Left ventricle myocardium superior (tissue), 1 donor: ENCODE measurements at places on chromosomes 1 and 21. TPM values are rescaled to one million over a fixed set of nuclear protein-coding genes. Genes with fewer than 3 reads are reported as not detected.

- DNase-seq = peak; percentile 78
Observed at GRCh38 chr1:43530483-43531106, at the start of gene PTPRF. Gene PTPRF, plus strand, starts transcription at chr1:43530883. Its CDS starts 14,193 bp downstream, at chr1:43545076.

GRCh38 chr1:14452551-14452950 lies 145.9 kb upstream of the KAZN start:
- DNase-seq = no peak

DNA sequence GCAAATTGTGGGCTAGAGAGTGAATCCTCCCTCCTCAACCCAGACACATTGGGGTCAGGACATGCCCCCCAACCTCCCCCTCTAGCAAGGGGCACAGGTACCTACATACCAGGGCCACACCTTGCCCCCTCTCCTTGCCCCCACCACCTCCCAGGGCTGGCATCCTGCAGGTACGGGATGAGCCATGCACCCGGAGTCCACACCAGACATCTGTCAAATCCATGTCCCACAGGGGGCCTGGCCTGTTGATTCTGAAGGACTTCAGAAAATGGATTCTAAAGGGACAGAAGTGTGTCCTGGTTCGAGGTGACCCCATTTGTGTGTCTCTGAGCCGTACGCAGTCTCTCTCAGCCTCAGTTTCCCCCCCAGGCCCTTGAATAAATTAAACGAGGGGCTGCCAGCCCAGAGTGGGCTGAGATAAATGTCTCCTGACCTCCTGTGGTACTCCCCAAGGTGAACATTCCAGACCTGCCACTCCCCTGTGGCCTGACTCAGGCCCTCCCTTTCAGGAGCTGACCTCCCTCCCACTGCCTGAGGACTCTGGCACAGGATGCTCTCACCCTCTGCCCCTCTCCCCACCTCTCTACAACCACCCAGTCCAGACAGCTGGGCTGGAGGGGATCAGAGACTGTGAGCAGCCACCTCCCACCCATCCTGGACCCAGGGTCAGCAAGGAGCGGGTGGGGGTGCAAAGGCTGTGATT lies 94.5 kb downstream of the EPHB2 start:
- DNase-seq = no peak

DNA sequence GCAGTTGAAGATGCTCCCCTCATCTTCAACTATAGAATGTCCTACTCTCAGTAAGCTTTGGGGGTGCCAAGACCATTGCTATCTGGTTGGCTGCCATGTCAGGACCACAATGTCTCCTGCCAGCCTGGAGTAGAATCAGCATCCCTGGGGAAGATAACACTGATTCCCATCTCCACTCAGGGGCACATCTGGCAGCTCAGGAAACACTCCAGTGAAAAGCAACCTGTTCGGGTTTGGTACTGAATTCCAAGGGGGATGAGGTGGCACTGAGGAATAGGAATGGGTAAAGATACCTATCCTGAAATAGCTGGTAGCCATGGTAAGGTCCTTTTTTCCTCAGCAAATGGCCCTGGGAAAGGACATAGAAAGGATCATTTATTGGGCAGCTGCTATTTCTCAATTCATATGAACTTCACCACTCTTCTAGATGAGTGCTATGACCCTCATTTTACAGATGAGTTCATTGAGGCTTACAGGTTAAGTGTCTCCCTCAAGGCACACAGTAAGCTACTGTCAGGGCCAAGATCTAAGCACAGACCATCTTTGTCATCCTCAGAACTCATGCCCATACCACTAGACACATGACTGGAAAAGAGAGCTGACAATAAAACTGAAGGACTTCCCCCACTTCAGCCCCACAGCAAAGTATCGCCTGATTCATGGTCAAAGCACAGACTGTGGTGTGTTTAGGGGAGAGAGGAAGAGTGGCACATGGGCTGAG lies 31.4 kb downstream of the AK2 start:
- no peak for DNase-seq

DNA sequence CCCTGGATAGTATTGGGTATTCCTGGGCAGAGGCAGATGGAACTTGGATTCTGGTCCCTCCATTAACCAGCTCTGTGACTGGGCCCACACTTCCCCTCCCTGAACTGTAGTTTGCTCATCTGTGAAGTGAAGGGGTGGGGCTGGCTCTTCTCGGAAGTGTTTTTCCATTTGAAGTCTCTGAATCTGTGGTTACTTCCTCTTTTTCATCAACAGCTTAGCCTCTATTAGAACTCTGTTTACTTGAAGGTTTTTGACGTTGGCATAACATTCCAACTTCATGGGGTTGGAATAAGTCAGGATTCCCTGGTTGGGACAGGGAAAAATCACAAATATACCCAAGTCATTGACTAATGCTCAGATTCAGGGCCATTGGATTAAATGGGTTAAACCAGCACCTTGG lies 3.6 kb downstream of the KIAA0040 start:
- no peak for DNase-seq

GRCh38 chr21:25331286-25331685 lies 276.0 kb downstream of the MRPL39 start:
- no peak for DNase-seq

GRCh38 chr1:229434641-229435051 lies 752 bp upstream of the ACTA1 start:
- peak; percentile 73 for DNase-seq

- DNase-seq = peak; percentile 83
Observed at GRCh38 chr1:201739492-201740085, 89.4 kb upstream of the IPO9 start.

GRCh38 chr1:211386921-211387320 lies 60.3 kb downstream of the TRAF5 start:
- no peak for DNase-seq

NFIA gene
- total RNA-seq = 102 TPM

MOB3C gene
- total RNA-seq = 11.2 TPM

KRTAP7-1 gene
- total RNA-seq = not detected

ERMAP gene
- 5.1 TPM for total RNA-seq

MYBPH gene
- total RNA-seq = not detected

EFNA1 gene
- total RNA-seq = 51.0 TPM
